ENCODE measurements at places on chromosomes 11 and 22.

DNA sequence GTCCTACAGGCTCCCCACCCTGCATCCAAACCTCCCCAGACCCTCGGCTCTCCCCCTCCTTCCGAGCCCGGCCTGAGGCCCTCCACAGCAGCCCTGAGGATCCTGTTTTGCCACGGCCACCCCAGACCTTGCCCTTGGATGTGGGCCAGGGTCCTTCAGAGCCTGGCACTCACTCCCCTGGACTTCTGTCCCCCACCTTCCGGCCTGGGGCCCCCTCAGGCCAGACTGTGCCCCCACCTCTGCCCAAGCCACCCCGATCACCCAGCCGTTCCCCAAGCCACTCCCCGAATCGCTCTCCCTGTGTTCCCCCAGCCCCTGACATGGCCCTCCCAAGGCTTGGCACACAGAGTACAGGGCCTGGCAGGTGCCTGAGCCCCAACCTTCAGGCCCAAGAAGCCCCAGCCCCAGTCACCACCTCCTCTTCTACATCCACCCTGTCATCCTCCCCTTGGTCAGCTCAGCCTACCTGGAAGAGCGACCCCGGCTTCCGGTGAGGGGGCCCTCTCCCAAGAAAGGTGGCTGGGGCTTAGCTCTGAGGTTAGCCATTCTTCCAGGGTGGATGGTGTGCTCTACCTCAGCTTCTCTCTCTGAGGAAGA, 2.9 kb downstream of the INPP5J start:
- no peak for DNase-seq

GRCh38 chr11:131288521-131289091, 81.8 kb upstream of the NTM start:
- no peak for DNase-seq

- no peak for DNase-seq
Observed at GRCh38 chr11:103789952-103790351, 246.5 kb upstream of the DDI1 start.

DNA sequence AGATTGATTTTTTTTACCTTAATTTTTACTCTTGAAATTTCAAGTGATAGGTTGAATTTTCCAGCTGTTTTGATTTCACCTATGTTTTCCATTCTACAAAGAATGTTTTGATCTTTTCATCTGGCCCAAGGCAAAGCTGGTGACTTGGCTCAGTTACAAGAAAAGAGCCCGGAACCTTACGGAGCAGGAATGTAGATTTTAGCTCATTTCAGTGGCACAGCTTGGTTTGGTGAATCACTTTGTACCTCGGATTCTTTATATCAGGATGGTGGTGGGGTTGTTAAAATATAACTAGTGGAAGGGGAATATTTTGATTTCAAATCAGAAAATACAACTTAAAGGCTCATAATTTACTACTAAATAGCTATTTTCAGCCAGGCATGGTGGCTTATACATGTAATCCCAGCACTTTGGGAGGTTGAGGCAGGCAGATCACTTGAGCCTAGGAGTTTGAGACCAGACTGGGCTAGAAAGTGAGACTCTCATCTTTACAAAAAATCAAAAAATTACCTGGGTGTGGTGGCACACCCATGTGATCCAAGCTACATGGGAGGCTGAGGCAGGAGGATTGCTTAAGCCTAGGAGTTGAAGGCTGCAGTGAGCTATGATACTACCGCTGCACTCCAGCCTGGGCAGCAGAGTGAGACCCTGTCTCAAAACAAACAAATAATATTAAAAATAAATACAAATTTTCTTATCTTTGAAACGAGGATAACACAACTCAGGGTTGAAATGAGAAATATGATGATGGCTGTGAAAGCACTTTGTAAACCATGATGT, 9.4 kb upstream of the GRIK4 start:
- no peak for DNase-seq

GRCh38 chr22:45683248-45683647, 11.6 kb downstream of the ATXN10 start:
- no peak for DNase-seq

GRCh38 chr11:78344094-78344493, 73.5 kb downstream of the GAB2 start:
- DNase-seq: no peak

Measured in SK-N-DZ (cell line).